ENCODE measurements at places on chromosomes 4 and X.
A peak's percentile ranks its signal among the peaks of the same experiment; 100 is the strongest.

DNA sequence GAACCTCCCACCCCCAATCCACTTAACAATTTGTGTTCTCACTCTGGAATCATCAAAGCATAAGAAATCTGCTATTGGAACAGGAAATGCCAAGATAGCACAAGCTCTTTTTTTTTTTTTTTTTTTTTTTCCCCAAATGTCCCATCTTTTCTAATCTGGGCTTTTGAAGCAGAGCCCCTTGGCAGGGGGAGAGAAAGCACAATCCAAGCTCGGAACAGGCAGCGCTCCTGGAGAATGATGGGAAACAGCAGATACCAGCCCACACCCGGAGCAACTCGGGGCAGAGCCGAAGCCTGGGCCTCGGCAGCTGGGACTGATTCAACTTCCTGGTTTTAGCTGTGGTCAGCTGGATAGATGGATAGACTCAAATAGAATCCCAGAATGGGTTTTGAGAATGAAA, 235.1 kb downstream of the QDPR start:
- H3K4me1 ChIP-seq, result no peaks in the 10 kb centered on the region
- no peak overlapping the region for H3K27ac ChIP-seq
- DNase-seq, result no peak
- no peaks in the 10 kb centered on the region for H3K27me3 ChIP-seq

DNA sequence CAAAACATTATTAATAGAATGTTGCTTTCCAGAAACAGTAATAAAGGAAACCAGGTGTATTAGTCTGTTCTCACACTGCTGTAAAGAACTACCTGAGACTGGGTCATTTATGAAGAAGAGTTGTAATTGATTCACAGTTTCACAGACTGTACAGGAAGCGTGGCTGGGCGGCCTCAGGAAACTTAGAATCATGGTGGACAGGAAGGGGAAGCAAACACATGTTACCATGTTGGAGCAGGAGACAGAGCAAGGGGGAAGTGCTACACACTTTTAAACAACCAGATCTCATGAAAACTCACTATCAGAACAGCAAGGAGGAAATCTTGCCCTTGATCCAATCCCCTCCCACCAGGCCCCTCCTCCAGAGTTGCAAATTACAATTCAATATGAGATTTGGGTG, 815.8 kb downstream of the TRIML1 start:
- no peak overlapping the region for H3K4me3 ChIP-seq
- no peaks in the 10 kb centered on the region for H3K36me3 ChIP-seq

GRCh38 chr4:40998675-40999358, 215.5 kb downstream of the APBB2 start:
- no peaks in the 10 kb centered on the region for H3K36me3 ChIP-seq
- no peaks in the 10 kb centered on the region for H3K27me3 ChIP-seq
- no peaks in the 10 kb centered on the region for H3K4me1 ChIP-seq

- H3K4me3 ChIP-seq, result no peak overlapping the region
- H3K4me1 ChIP-seq, result no peaks in the 10 kb centered on the region
- H3K36me3 ChIP-seq, result no peaks in the 10 kb centered on the region
These were observed 28.1 kb downstream of the CLNK start for GRCh38 chr4:10656420-10656819.

DNA sequence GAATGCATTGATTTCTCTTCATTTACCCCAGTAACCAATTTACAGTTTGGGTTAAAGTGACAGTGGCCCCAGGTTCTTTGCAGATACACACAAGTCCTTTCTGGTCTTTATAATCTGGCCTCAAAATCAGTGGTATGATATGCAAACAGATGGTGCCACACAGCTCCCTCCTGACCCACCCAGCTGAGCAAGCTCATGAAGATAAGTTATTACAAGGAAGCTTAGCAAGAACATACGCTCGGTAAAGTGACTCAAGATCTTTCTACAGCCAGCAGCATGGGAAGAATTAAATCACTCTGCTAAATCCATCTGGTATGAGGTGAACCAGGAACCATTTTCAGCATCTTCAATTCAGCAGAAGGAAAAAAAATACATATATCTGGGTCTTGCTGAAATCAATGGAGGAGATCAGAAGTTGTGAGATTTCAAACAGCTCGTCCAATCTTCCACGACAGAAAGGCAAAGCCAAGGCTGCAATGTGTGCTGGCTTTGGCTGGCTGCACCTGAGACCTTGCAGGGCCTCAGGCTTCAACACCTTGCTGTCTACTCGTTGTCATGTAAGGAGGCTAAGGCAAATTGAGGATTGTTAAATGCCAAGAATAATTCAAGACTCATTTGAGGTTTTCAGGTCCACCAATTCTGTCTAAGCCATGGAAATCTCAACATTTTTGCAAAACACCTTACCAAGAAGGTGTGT, 28.2 kb downstream of the SEL1L3 start:
- no peaks in the 10 kb centered on the region for H3K36me3 ChIP-seq
- H3K27me3 ChIP-seq, result no peaks in the 10 kb centered on the region
- H3K27ac ChIP-seq, result no peak overlapping the region
- no peaks in the 10 kb centered on the region for H3K4me1 ChIP-seq
- no peak for DNase-seq

GRCh38 chr4:10336471-10336870, 120.8 kb downstream of the ZNF518B start:
- DNase-seq, result no peak
- no peak overlapping the region for H3K27ac ChIP-seq
- H3K36me3 ChIP-seq, result no peaks in the 10 kb centered on the region
- H3K4me3 ChIP-seq, result no peak overlapping the region
- no peaks in the 10 kb centered on the region for H3K27me3 ChIP-seq

DNA sequence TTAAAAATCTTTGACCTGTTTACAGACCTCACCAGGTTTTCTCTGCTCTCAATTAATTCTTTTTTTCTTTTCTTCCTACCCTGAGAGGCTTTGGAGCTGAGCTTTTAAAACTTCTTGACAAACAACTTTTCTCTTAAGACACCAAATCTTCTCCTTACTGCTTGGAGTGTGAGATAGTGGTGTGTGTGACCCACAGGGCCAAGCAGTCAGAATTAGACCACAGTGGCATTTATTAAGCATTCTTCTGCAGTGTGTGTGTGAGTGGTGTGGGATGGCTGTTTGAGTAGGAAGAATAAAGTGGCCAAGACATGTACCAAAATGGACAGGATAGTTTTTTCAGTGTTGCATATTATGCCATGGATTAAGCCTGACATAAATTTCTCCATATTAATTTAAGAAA, 665.1 kb downstream of the RAPGEF2 start:
- no peaks in the 10 kb centered on the region for H3K36me3 ChIP-seq
- H3K4me3 ChIP-seq, result no peak overlapping the region
- DNase-seq, result no peak

- DNase-seq, result no peak
- peaks cover 19% of the 10 kb centered on the region for H3K36me3 ChIP-seq
- H3K27me3 ChIP-seq, result no peaks in the 10 kb centered on the region
- H3K27ac ChIP-seq, result no peak overlapping the region
- no peaks in the 10 kb centered on the region for H3K4me1 ChIP-seq
- no peak overlapping the region for H3K4me3 ChIP-seq
These were observed 26.7 kb downstream of the SMARCA1 start for GRCh38 chrX:129496625-129497024.

- DNase-seq, result no peak
- no peaks in the 10 kb centered on the region for H3K4me1 ChIP-seq
- H3K27ac ChIP-seq, result no peak overlapping the region
- H3K36me3 ChIP-seq, result peaks cover 3% of the 10 kb centered on the region
- H3K27me3 ChIP-seq, result no peaks in the 10 kb centered on the region
These were observed 56.7 kb upstream of the FGFBP2 start for GRCh38 chr4:16019649-16020048.

DNA sequence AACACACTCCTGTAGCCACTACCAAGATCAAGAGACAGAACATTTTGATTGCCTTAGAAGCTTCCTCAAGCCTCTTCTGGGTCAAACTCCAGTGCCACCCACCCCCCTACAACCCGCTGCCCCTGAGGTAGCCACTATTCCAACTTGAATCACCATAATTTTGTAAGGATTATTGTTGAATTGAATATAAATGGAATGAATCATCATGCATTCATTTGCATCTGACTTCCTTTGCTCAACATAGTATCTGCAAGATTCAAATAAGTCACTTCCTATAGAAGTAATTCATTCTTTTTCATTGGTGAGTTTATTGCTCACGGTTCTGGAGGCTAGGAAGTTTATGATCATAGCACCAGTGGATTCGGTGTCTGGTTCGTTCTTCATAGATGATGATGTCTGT, 364.2 kb downstream of the SLITRK2 start:
- H3K36me3 ChIP-seq, result peaks cover 4% of the 10 kb centered on the region
- no peak overlapping the region for H3K4me3 ChIP-seq
- H3K27me3 ChIP-seq, result no peaks in the 10 kb centered on the region
- no peaks in the 10 kb centered on the region for H3K4me1 ChIP-seq
- H3K27ac ChIP-seq, result no peak overlapping the region
- no peak for DNase-seq

DNA sequence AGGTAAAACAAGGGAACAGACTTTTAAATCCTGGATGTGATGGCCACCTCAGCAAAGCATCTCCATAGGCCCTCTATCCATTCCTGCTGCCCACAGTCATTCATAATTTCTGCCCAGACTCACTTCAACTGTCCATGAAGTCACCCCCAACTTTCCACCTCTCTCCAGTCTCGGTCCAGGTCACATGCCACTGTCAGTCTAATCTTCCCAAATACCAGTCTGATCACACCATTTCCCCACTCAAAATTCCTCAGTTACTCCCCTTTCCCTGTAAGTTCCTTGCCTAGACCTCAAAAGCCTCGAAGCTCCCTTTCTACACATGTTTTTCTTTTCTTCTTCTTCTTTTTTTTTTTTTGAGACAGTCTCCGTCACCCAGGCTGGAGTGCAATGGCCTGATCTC, 51.2 kb upstream of the HOPX start:
- no peaks in the 10 kb centered on the region for H3K36me3 ChIP-seq
- H3K27me3 ChIP-seq, result no peaks in the 10 kb centered on the region
- peak overlapping the region; percentile 9 for H3K27ac ChIP-seq

- H3K27me3 ChIP-seq, result no peaks in the 10 kb centered on the region
- no peak for DNase-seq
These were observed 8.4 kb upstream of the SH3RF1 start for GRCh38 chr4:169279108-169279507.

- peaks cover 13% of the 10 kb centered on the region for H3K4me1 ChIP-seq
- no peaks in the 10 kb centered on the region for H3K36me3 ChIP-seq
- DNase-seq, result no peak
- no peaks in the 10 kb centered on the region for H3K27me3 ChIP-seq
- H3K27ac ChIP-seq, result peak overlapping the region; percentile 6
These were observed 86.8 kb downstream of the FAM53A start for GRCh38 chr4:1597021-1597931.

DNA sequence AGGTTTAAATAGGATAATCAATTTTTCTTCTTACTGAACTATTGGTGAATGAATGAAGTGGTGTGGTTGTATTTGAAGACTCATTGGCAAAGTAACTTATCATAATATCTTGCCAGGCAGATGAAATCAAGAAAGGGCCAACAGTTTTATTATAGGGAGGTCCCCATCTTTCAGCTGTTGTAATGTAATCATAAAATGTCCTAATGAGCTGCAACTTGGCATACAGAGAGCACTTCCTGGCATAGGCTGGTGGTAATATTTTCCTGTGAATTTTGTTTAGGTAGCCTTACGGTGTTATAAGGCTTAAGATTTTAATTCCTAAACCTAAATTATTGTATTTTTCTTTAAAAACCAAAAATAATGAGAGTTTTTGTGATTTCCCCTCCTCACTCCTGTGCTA, 17.5 kb downstream of the FHIP1A start:
- no peak overlapping the region for H3K27ac ChIP-seq
- H3K27me3 ChIP-seq, result peaks cover 3% of the 10 kb centered on the region
- no peak for DNase-seq
- H3K4me3 ChIP-seq, result no peak overlapping the region
- H3K4me1 ChIP-seq, result no peaks in the 10 kb centered on the region

GRCh38 chr4:78601013-78601412, 49.4 kb downstream of the ANXA3 start:
- no peak for DNase-seq
- no peaks in the 10 kb centered on the region for H3K36me3 ChIP-seq
- no peaks in the 10 kb centered on the region for H3K27me3 ChIP-seq
- no peaks in the 10 kb centered on the region for H3K4me1 ChIP-seq

DNA sequence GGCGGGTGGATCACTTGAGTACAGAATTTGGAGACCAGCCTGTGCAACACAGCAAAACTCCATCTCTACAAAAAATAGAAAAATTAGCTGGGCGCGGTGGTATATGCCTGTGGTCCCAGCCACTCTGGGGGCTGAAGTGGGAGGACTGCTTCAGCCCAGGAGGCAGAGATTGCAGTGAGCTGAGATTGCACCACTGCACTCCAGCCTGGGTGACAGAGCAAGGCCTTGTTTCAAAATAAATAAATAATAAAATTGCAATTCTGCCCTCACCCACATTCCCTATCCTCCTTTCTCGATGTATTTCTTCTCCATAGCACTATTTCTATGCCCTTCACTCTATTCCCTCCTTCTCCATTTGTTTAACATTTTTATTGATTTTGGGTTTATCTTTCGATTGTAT, 8.7 kb upstream of the SLAIN2 start:
- no peak for DNase-seq
- H3K27ac ChIP-seq, result no peak overlapping the region
- H3K36me3 ChIP-seq, result no peaks in the 10 kb centered on the region
- no peaks in the 10 kb centered on the region for H3K4me1 ChIP-seq
- no peaks in the 10 kb centered on the region for H3K27me3 ChIP-seq

GRCh38 chr4:110543577-110543976, 67.6 kb downstream of the ENPEP start:
- H3K27ac ChIP-seq, result no peak overlapping the region
- DNase-seq, result no peak
- no peaks in the 10 kb centered on the region for H3K27me3 ChIP-seq
- H3K36me3 ChIP-seq, result peaks cover 9% of the 10 kb centered on the region

GRCh38 chrX:119015407-119016237, 41.2 kb downstream of the LONRF3 start:
- H3K4me1 ChIP-seq, result no peaks in the 10 kb centered on the region
- no peak overlapping the region for H3K27ac ChIP-seq
- no peak overlapping the region for H3K4me3 ChIP-seq
- no peak for DNase-seq

- no peaks in the 10 kb centered on the region for H3K36me3 ChIP-seq
- H3K27me3 ChIP-seq, result no peaks in the 10 kb centered on the region
- H3K27ac ChIP-seq, result no peak overlapping the region
- no peaks in the 10 kb centered on the region for H3K4me1 ChIP-seq
These were observed 523.2 kb upstream of the EPHA5 start for GRCh38 chr4:66193487-66193886.

DNA sequence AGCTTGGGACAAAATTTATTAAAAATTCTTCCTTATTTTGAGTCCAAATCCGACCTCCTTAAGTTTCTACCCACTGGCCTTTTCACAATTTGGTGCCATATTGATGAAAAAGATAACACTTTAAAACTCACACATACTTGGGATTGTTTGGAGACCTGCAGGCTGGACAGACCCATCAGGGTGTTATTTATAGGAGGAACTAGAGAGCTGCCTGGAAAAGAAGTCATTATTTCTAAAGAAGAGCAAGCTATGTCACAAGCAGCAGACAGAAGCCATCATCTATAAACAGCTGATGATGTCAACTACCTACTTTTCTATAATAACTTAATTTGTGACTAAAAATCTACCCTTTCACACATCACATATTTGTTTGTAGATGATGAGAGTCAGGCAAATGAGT, 56.2 kb downstream of the COX18 start:
- H3K4me3 ChIP-seq, result no peak overlapping the region
- no peaks in the 10 kb centered on the region for H3K4me1 ChIP-seq
- H3K27me3 ChIP-seq, result no peaks in the 10 kb centered on the region
- DNase-seq, result no peak
- no peak overlapping the region for H3K27ac ChIP-seq

- H3K4me3 ChIP-seq, result peak within 1 kb of the TSS; percentile 95
- peaks cover 23% of the 10 kb centered on the region for H3K36me3 ChIP-seq
- H3K27me3 ChIP-seq, result peaks cover 88% of the 10 kb centered on the region
- peak within 1 kb of the TSS; percentile 76 for H3K27ac ChIP-seq
These were observed at the start of gene PCDH19 for GRCh38 chrX:100409610-100410590. Gene PCDH19 (minus strand): TSS chrX:100410273. CDS start chrX:100408597, 1,676 bp downstream.

Data from neural crest cell (in vitro differentiated cells).